ENCODE measurements at places on chromosomes 4 and X. TPM values are rescaled to one million over a fixed set of nuclear protein-coding genes. Genes with fewer than 3 reads are reported as not detected.

Gene STPG2
- total RNA-seq = 1.2 TPM

Gene HSFX2
- not detected for total RNA-seq

Gene TGIF2LX
- total RNA-seq = not detected

Gene RASSF6
- total RNA-seq = 4.2 TPM

Gene OPRPN
- total RNA-seq = 9.1 TPM

Gene HSFX4
- total RNA-seq = not detected

Gene QRFPR
- total RNA-seq = 2.5 TPM

Gene RTL9
- total RNA-seq = 1.2 TPM

Gene NPY1R
- 12.4 TPM for total RNA-seq

Gene SYN1
- total RNA-seq = 5.7 TPM

Gene CTAG2
- total RNA-seq = not detected

Gene NMU
- total RNA-seq = 1.7 TPM

Gene TMPRSS11A
- total RNA-seq = 0.33 TPM

Gene SLC10A3
- 14.2 TPM for total RNA-seq

Gene AMTN
- total RNA-seq = not detected

Gene CXorf49B
- not detected for total RNA-seq

Gene SPOCK3
- total RNA-seq = 22.1 TPM

Gene PABPC5
- total RNA-seq = 8.4 TPM

Gene EDA2R
- 2.6 TPM for total RNA-seq

Gene IL1RAPL1
- total RNA-seq = 9.1 TPM

Gene TCEAL7
- total RNA-seq = 71.6 TPM

Gene TBX22
- total RNA-seq = 1.3 TPM

Gene ADD1
- total RNA-seq = 304 TPM

Gene HHIP
- 33.3 TPM for total RNA-seq

Gene PPP2R2C
- total RNA-seq = 10.1 TPM

Gene ITIH6
- total RNA-seq = 0.11 TPM

Gene RAB40A
- total RNA-seq = 0.77 TPM

Gene BEND2
- total RNA-seq = 0.27 TPM

Gene IBSP
- not detected for total RNA-seq

Gene PAGE2B
- total RNA-seq = not detected

Gene AKAP14
- not detected for total RNA-seq

Gene VCX3A
- not detected for total RNA-seq

Gene MAGEA2B
- not detected for total RNA-seq

Gene TRIM2
- 192 TPM for total RNA-seq

Gene FRMPD3
- 1.2 TPM for total RNA-seq

Gene HTN3
- not detected for total RNA-seq

Gene GPR143
- 11.9 TPM for total RNA-seq
